HS-5 (cell line): ENCODE measurements at places on chromosomes 7 and 10.

DNA sequence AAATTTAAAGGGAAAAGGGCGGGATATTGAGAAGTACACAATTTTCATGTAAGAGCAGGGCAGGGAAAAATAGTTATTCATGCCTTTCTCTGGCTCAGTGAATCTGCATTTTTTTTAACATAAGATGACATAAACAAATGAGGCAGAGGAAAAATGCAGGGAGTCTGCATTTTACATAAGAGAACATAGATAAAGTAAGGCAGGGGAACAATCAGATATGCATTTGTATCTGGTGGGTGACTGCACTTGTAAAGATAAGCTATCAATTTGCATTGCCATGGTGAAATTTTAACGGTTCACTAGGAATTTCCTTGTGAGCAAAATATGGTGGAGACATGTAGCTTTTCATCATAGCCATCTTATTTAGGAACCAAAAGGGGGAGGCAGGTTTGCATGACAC lies 33.5 kb downstream of the ALOX5 start:
- no peak for DNase-seq

GRCh38 chr10:87598700-87599099 lies 61.0 kb upstream of the PAPSS2 start:
- DNase-seq, result no peak

GRCh38 chr10:26840938-26841732 lies 19.6 kb downstream of the ABI1 start:
- DNase-seq, result no peak

- DNase-seq, result no peak
Observed at GRCh38 chr10:62769574-62770242, 34.8 kb upstream of the ADO start.

DNA sequence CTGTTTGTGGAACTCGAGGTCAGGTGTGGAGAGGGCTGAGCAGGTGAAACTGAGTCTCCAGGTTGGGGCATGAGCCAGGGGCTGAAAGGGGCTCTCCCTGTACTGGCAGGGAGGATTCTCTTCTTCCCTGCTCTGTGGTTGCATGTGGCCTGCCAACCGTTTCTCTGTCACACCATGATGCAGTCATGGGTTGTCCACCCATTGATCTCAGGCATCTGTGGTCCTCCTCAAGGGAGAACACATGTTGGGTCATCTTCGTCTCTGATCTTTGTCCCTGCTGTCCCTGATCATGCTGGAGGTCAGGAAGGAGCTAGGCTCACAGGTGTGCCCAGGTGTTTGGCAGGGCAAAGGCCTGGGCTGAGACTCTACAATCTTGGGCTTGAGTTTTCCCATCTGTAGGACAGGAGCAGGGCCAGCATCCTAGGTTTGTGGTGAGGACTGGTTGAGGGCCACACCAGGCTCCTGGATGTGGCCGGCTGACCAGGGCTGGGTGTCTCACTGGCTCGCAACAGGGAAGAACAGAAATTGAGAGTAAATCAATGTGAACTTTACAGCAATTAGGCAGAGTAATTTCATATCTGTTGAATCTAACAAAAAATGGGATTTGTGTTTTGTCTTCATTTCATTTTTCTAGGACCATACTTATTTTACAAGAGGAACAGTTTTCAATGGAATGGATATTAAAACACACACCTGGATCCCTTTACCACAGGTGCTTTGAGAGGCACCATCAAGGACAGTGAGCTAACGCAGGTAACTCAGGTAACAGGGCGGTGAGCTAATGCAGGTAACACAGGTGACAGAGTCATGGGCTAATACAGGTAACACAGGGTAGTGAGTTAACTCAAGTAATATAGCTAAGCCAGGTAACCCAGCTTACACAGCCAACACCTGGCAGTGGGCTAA lies 58.5 kb upstream of the IGFBP3 start:
- no peak for DNase-seq

GRCh38 chr10:116686632-116687031 lies 55.7 kb downstream of the HSPA12A start:
- DNase-seq, result no peak

- no peak for DNase-seq
Observed at GRCh38 chr7:137846827-137847567, at the start of gene DGKI. TSS of gene DGKI (minus strand) at chr7:137846974.

DNA sequence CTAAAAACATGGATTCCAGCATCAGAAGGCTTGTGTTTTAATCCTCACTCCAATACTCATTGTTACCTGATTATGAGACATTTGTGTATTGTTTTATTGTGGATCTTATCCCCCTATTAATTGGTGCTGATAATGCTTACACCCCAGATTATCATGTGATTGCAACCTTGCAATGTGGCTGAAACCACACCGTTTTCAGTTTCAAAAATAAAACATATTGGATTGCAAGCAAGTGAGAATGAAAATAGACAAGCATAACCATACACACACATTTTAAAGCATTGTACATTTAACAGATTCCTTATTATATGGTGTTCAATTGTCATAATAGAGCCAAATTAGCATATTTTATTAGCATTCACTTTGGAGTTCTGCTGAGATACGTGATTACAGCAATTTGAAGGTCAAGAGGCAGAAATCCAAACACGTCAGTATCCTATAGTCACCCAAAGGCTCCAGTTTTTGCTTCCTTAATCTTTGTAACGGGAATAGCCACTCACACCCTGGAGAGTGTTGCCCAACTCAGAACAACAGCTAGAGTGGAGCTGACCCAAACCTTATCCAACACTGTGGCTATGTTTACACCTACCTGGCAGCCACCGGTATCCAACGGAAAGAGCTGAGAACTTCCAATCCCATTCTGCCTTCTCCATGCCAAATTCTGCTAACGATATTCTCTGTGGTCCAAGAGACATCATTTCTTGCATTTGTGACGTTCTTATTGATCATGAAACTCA lies 317.1 kb upstream of the KLF6 start:
- DNase-seq, result no peak

GRCh38 chr10:62742536-62743061 lies 61.9 kb upstream of the ADO start:
- no peak for DNase-seq

GRCh38 chr7:18834577-18834976 lies 282.9 kb downstream of the TWIST1 start:
- no peak for DNase-seq

DNA sequence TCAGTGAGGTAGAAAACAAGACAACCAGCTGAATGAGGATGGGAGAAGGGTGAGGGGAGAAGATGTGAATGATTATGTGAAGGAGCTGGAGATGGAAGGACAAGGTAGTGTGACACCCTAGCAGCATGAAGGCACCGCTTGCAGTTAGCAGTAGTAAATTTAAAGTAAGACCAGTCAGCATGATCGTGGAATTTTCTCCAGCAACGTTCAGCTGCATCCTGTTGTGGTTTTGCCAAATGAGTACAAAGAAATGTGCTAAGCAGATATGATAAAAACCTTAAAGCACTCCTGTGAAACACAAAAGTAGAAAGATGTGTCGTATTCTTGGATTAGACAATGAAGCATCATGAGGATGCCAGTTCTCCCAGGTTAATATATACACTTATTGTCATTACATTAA lies 34.1 kb upstream of the IFRD1 start:
- DNase-seq, result no peak

DNA sequence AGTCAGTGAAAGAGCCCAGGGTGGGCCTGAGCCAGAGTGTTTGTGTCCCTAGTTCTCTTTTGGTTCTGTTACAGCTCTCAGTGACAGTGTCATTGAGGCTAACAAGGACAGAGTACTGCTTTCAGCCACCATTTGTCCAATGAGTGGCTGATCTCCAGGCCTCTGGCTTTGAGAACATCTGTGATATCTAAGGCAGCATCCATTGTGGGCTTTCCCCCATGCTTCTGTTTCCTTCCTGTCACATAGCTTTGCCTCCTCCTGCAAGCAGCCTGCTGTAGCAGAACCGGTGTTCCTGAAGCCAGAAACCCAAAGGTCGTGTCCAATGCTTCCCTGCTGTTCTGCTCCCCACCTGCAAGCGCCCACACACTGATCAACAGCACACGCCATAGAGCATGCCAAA lies 68.4 kb downstream of the IKZF1 start:
- no peak for DNase-seq

DNA sequence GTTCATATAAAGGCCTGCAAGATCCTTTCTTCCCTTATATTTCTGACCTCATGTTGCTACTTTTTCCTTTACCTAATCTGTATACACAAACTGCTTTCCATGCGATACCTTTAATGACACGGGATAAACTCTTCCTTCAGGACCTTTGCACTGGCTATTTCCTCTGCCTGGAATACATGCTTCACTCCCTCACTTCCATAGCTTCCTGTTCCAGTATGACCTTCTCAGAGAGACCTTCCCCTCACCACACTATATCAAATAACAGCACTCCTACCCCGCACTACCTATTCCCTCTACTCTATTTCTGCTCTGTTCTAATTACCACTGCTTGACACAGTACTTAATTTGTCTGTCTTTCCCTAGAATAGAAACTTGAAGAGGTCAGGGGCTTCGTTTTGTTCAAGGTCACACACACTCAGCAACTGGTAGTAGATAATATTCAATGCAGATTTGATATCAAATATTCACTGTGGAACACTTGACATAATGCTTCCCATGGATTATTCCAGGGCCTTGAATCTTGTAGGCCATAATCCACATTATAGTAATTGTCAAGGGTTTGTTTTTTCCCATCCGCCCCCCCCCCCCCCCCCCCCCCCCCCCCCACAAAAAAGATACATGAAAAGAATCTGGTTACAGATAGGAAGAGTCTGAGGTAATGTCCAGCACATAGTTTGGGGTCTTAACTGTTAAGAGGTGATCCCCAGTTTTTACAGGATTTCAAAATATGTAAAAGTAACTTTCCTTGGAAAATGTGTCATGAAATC lies 11.1 kb downstream of the SYPL1 start:
- DNase-seq, result no peak

- no peak for DNase-seq
Observed at GRCh38 chr7:158124671-158125079, 462.9 kb downstream of the PTPRN2 start.

DNA sequence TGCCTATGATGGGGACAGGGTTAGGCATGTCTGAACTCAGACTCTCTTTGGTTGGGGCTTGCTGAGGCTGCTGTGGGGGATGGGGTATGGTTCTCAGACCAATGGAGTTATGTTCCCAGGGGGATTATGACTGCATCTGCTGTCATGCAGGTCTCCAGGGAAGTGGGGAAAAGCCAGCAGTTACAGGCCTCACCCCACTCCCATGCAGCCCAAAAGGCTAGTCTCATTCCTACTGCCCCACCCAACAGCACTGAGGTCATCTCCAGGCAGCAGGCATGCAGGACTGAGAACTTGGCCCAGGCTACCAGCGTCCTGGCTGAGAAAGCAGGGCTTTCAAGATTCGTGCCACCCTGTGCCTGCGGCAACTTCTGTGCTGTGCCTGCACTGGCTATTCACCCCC lies 373.3 kb downstream of the HTR7 start:
- no peak for DNase-seq

- DNase-seq, result peak; percentile 31
Observed at GRCh38 chr7:94655848-94656657, at the start of gene SGCE. TSS of gene SGCE (minus strand) at chr7:94656133. CDS start at chr7:94656098, 35 bp downstream.

GRCh38 chr10:75103881-75104686 lies 7.4 kb upstream of the SAMD8 start:
- DNase-seq, result no peak

DNA sequence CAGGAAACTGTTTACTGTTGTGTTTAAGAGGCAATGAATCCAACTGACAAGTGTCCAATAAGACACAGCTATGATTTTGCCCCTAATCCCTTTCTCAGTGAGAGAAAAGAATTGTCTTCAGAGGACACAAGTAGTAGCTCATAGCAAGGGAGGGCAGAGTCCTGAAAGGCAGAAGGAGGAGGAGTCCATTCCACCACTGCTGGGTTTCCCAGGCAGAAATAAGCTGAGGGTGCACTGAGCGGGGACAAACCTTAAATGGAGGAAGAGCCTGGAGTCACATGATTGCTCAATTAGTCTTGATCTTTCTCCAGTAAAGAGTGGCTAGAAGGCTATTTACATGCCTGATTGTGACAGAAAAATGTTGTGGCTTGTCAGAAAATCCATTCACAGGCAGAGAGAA lies 573.8 kb downstream of the POM121L12 start:
- DNase-seq, result no peak

- no peak for DNase-seq
Observed at GRCh38 chr7:36887233-36887632, 162.9 kb upstream of the AOAH start.

DNA sequence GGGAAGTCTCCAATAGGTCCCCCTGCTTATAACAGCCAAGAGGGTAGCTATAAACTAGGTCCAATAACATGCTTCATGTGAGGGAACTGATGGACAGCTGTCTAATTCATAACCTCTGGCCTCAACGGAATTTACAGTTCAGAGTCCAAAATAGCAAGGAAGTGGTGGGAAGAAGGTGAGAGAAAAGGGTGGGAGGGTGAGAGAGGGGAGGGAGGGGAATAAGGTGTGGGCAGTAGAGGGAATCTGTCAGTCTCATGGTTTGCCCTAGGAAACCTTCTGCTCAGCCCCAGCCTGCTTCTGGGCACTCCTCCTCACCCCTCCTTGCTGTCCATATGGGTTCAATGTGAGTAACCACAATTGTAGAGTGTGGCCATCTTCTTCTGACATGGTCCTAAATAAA lies 133.4 kb upstream of the ADO start:
- no peak for DNase-seq

DNA sequence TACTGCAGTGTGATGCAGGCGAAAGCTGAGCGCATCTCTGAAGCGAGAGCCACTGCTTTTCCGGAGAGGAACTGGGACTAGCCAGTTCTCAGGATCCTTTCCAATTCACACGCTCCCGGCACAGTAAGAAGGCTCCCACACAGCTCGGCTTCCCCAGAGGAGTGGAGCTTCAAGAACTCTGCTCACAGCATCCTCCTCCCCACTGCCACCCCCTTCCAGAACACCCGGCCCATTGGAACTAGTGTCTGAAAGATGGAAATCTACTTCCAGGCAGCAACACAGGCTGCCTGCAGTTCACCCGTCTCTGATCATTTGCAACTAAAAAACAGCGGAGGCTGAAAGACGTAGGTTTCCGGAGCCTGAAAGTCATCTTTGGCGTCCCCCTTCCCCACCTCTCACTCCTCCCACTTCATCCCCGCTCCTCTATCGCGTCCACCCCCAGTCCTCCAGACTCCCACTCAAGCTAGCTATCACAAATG lies at the start of gene DGKB:
Gene DGKB, minus strand, starts transcription at position 163 of the 479 bp plus-strand sequence.
- DNase-seq, result no peak

GRCh38 chr7:69426705-69427104 lies 171.6 kb upstream of the AUTS2 start:
- DNase-seq, result no peak

- no peak for DNase-seq
Observed at GRCh38 chr7:106590209-106590816, 70.6 kb downstream of the CCDC71L start.

DNA sequence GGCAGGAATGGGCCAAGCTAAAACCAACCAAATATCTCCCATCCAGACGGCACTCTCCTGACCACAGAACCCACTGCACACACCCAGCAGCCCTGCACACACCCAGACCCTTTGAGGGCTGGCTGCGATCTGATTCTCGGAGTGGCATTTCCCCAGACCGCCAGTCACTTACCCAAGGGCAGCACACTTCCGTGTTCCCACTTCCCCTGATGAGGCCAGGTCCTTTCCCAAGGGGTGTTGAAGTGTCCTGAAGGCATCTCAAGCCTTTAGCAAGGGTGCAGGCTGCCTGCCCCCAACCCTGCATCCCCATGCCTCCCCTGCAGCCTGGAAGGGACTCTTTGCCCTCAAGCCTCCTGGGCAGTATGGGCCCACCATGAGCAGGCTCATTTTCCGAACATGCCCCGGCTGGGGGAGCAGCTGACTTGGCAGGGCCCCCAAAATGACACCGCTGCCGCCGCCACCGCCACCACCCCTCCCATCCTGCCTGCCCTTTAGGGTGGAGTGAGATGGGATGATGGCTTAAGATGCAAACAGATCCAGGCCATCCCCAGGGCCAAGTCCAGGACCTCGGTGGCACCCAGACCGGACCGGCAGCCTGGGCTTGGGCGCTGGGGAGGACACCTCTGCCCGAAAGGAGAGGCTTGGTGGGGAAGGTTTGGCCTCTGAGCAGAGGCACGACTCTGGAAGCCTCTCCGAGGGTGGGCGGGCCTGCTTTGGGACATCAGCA lies 159.8 kb downstream of the NRF1 start:
- no peak for DNase-seq
